ENCODE measurements at places on chromosomes 6 and 20. TPM values are rescaled to one million over a fixed set of nuclear protein-coding genes. Genes with fewer than 3 reads are reported as not detected.

SNPH gene
- total RNA-seq: 2.4 TPM

LAMA4 gene
- 52.9 TPM for total RNA-seq

BHLHE23 gene
- total RNA-seq: not detected

DNA sequence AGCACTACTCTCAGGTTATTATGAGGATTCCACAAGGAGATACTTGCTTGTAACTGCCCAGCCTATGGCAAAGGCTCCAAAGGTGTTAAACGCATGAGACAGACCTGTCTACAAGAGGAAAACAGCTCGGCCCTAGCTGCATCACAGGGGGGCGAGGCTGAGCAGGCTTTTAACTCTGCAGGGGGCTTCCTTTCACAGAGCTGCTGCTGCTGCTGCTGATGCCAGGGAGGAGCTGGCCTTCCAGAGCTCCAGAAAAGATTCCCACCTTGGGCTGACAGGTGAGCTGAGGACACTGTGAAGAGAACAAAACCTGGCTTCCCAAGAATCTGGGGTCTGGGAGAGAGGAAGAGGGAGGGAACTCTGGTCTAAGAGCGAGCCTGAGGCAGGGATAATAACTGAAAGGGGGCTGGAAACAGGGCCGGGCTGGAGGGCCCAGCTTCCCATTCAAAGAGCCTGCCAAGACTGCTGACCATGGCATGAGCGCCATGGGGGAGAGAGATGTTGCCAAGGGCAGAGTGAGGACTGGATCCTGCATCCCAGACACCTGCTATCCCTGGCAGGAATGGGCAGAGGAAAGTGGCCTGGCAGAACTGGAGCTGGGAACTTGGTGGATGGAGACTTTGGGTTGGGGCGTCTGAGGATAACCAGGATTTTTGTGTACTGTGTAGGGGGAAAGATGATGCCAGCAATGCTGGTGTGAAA is 211.1 kb upstream of the LRFN2 start:
- no peak for DNase-seq

- DNase-seq: no peak
Observed at GRCh38 chr6:42627674-42628073, 63.8 kb downstream of the UBR2 start.

- DNase-seq: no peak
Observed at GRCh38 chr6:139007428-139007827, 19.4 kb upstream of the REPS1 start.

DNA sequence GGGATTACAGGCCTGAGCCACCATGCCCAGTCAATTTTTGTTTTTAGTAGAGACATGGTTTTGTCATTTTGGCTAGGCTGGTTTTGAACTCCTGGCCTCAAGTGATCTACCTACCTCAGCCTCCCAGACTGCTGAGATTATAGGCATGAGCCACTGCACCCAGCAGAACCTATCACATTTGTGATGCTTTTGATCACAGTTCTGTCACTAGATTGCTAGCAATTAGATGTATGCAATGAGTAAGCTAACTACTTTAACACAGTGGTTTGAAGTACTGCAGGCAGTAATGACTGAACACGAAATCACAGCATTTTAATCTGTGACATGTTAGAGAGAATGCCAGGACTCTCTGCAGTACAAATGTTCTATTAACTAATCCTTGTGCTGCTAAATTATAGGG is 19.6 kb upstream of the SAMHD1 start:
- DNase-seq: no peak

- DNase-seq: no peak
Observed at GRCh38 chr6:29760328-29760727, 37.1 kb downstream of the HLA-F start.

GRCh38 chr20:11235058-11235457 is 561.3 kb upstream of the JAG1 start:
- no peak for DNase-seq

All from transverse colon (tissue), 4 donors.